ENCODE measurements at places on chromosomes 3 and 15. TPM values are rescaled to one million over a fixed set of nuclear protein-coding genes. Genes with fewer than 3 reads are reported as not detected.

Gene RPL39L
- 24.2 TPM for total RNA-seq

Gene IQGAP1
- total RNA-seq: 206 TPM

Gene CEMIP
- total RNA-seq: 0.27 TPM

Gene NOX5
- under 0.01 TPM for total RNA-seq

Gene PPP1R14D
- not detected for total RNA-seq

Gene ATP8B4
- total RNA-seq: under 0.01 TPM

Gene SOX14
- total RNA-seq: not detected

Data from endothelial cell of coronary artery (primary cell).